ENCODE measurements at places on chromosomes 6 and 20.
A peak's percentile ranks its signal among the peaks of the same experiment; 100 is the strongest.

GRCh38 chr6:152004036-152004566 is 196.6 kb downstream of the ESR1 start:
- DNase-seq, result peak; percentile 33

- no peak for DNase-seq
Measured at GRCh38 chr6:6920114-6920986, 187.4 kb upstream of the RREB1 start.

DNA sequence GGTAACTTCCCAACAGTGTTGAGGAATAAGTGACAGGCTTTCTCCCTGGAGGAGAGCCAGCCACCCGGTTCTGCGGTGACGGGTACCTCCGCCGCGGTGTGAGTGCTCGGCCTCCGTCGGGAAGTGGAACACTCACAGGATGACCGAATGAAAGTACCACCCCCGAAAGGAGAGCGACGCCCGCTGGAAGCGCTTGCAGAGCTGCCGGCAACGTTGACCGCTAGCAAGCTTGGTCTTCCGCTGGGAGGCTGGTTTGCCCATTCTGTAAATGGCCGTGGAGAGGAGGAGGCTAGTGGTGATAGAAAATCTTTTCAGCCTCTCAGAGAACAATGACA is 614 bp upstream of the TMEM242 start:
- DNase-seq, result peak; percentile 89

DNA sequence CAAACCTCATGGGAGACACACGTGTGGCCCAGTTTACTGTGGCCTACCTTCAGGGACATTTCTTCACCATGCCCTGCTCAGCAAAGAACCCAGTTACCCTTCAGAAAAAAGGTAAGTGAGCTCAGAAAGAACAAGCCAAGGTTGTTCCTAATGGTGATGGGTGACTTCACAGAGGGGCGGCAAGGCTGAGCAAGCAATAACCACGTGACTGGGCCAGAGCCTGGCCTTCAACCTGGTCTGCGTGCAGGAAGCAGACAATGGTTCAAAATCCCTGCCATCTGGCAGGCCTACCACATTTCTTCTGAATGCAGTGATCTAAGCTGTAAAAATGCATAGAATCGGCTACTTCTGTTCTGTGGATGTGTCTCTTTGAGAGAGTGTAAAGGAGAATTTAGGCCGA is 115.5 kb upstream of the CST7 start:
- DNase-seq, result no peak

GRCh38 chr6:10531503-10531902 is 10.4 kb downstream of the GCNT2 start:
- no peak for DNase-seq

- no peak for DNase-seq
Measured at GRCh38 chr6:10099529-10100140, 315.2 kb downstream of the TFAP2A start.

DNA sequence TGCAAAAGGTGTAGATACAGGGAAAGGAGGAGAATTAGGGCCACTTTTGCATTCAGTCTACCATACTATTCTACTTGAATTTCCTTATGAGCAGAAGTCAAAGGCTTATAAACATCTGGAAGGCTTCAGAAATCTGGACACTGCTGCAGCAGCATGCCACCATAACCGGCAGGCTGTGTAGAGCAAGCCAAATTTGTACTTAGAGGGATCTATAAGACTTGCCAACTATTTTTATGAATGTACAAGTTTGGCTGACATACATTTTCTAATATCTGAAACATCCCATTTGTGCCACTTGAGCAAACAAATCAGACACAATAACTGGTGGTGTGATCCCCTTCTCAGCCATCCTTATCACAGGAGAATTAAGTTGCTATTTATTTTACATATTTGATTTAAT is 14.0 kb upstream of the PLCB1 start:
- no peak for DNase-seq

DNA sequence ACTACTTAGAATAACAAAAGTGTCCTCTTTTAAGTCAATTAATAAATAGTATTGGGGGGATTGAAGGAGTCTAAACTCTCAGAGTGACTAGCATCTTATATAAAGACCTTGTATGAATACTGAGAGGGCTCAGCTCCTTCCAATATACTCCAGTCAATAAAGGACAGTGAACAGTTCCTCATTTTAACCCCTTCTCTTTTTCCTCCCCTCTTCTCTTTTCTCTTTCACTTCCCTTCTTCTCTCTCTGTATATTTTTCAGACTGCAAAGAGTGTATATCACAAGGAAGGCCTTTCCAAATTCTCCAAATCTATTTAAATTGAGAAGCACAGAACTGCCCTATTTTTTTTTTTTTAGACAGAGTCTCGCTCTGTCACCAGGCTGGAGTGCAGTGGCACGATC is 99.5 kb downstream of the CD164 start:
- DNase-seq, result no peak

GRCh38 chr6:81808851-81809570 is 56.5 kb upstream of the TENT5A start:
- peak; percentile 24 for DNase-seq

DNA sequence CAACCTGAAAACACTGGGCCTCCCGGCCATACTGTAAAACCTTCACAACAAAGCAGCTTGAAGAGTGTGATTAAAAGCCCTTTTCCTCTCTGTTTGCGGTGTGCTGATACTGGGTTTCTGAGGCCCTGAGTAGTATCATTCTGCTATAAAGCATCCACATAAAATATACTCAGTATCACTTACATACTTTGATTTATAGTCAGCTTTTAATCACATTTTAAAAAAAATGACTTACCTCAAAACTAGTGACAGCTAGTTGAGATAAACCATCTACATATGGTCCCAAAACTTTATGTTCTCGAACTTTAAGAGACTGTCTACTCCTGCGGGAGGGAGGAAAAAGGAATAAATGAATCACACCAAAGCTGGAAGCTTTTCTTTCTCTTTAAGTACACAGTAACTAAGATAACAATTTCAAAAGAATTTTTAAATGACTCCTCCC is 135.7 kb downstream of the KIF13A start:
- DNase-seq, result peak; percentile 58
